NCI-H446 (cell line): ENCODE measurements at places on chromosomes 3 and 15.

- no peak for DNase-seq
Measured at GRCh38 chr15:93035092-93035915, 53.7 kb downstream of the RGMA start.

GRCh38 chr3:187966636-187967406 is 187.1 kb upstream of the LPP start:
- peak; percentile 72 for DNase-seq

DNA sequence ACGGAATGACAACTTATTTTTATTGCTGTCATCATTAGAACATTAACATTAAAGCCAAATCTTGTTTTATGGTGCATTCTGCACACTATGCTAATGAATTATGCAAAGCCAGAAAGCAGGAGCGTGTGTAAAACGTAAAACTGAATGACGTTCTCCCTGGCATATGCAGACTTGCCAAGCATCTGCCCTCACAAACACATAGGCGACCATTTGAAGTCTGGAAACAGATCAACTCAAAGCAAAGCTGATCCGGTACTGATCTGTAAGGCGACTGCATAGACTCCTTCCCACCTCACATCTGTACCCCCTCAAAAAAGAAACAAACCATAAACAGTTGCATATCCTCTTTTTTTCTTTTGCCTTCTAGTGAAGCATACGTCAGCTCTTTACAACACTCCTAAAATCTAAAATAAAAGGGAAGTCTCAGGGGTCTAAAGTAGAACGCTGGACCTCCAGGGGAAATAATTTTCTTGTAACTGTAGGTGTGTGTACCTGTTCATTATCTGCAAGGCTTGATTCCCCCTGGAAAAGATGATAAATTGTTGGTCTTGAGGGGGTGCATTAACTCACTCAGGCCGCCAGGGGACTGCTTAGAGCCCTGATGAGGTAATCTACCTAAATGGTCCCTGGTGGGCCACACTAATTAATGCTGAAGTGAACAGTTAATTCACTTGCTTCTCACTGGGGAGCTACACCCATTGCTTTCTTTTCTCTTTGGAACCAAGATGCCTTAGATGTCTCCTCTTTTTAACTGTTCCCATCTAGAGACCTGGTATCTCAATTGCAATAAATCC is 231.4 kb downstream of the CDIN1 start:
- DNase-seq = no peak

GRCh38 chr3:172040078-172040980 is 951 bp downstream of the FNDC3B start:
- peak; percentile 64 for DNase-seq

DNA sequence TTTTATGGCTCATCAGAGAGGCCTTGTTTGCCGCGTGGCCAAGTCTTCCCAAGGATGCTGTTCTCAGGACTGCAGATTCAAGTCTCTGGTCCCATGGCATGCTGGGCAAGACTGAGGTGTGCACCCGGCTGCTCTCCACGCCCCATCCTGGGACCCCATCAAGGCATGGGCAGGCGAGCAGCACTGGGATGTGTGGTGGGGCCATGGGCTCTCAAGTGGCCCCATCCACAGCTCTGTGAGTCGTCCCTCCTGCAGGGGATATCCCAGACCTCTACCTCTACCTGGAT is 13.1 kb upstream of the GP9 start:
- no peak for DNase-seq
